ENCODE measurements at places on chromosomes 13 and 19.

DNA sequence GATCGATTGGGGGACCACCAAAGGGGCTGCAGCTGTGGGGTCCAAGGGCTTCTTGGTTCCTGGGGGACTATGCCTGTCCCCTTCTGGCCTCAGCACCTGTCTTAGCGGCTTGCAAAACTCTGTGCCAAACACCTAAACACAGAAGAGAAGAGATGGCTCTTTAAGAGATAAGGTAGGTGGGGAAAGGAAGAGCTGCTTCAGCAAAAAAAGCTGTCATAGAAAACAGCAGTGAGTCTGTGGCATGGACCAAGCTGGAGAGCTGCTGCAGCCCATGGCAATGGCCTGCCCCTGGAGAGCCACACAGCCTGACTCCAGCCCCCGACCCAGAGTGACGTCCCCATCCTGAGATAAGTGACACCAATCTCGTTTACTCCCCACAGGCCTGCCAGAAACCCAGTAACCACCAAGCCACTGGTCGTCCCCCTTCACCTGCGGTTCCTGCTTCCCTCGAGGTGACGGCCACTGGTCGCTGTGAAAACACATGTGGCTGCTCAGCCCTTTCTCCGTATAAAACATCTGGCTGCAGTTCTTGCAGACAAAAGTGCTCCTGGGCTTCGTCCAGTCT is 25.0 kb upstream of the NAPA start:
- H3K4me1 ChIP-seq = peaks cover 19% of the 10 kb centered on the region
- H3K27ac ChIP-seq = no peak overlapping the region
- DNase-seq = peak; percentile 30
- no peaks in the 10 kb centered on the region for H3K36me3 ChIP-seq
- H3K4me3 ChIP-seq = no peak overlapping the region

DNA sequence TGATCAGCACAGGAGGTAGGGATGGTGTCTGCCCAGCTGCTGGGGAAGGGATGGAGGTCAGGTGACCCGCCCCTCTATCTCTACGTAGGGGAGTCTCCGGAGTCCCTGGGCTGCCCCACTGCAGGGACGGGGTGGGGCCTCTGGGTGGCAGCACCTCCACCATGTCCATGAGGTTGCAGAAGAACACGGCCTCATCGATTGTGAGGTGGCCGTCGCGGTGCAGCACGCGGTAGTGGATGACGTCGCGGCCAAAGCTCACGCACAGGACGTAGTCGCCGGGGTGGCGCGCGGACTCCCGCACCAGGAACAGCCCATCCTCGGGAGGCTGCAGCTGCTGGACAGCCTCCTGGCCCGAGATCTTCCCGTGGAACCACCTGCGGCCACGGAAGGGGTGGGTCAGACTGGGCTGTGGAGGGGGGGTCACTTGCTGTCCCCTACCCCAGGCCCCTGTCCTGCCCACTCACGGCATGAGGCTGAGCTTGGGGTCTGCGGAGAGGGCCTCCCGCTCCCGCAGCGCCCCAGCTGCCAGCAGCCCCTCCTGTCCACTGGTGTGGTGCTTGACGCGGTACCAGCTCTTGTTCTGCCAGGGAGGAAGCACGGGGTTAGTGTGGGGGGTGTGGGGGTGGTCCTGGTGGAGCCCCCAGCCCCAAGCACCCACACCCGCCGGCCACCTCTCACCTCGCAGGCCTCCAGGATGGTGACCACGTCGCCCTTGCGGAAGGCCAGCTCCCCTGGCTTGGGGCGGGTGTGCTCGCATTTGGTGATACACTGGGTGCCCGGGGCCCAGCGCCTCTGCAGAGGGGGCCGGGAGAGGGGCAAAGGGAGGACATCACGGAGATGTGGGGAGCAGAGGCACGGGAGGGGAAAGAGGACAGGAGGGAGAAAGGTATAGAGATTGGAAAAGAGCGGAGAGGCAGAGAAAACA is 2.3 kb downstream of the MATK start:
- H3K4me3 ChIP-seq = peak overlapping the region; percentile 84
- peaks cover 33% of the 10 kb centered on the region for H3K36me3 ChIP-seq
- H3K27me3 ChIP-seq = no peaks in the 10 kb centered on the region
- peaks cover 8% of the 10 kb centered on the region for H3K4me1 ChIP-seq
- peak overlapping the region; percentile 55 for H3K27ac ChIP-seq
- peak; percentile 71 for DNase-seq

- no peaks in the 10 kb centered on the region for H3K36me3 ChIP-seq
- H3K4me1 ChIP-seq = peaks cover 7% of the 10 kb centered on the region
- no peak overlapping the region for H3K27ac ChIP-seq
- DNase-seq = no peak
- H3K4me3 ChIP-seq = no peak overlapping the region
Measured at GRCh38 chr13:24660023-24660741, 20.0 kb upstream of the ATP12A start.

DNA sequence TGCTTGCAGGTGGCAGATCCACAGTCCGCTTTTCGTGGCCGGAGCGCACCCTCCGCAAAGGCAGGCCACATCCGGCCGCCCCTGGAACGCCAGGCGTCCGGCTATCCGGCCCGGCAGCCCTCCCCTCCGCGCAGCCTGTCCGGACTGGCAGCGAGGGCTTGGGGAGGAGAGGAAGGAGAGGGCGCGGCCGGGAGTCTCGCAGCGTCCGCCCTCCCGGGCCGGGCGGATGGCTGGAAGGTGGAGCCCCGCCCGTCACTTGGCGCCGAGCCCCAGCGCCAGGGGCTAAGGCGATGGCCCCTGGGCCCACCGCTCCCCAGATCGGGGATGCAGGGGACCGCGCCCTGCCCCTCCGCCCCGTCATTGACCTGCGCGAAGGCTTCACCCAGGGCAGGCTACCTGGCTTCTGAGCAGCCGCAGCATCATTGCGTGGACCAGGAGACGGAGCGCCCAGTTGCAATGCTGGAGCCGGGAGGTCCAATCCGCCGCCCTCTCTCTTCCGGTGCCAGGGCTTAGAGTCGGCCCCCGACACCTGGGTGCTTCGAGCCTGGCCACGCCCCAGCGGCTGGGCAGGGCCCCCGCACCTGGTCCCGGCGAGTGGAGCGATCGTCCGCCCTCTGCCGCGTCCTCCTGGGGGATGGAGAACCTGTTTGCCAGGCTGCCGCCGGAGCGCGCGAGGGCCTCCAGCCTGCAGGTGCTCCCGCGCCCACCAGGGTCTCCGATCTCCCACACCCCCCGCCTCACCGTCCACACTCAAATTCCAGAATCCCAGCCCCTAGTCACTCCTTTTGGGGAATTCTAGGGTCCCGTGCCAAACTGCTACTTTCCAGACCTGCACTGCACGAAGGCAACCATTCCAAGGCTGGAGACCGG is at the start of gene FUT1:
TSS of gene FUT1 (minus strand) at position 146 of the 870 bp plus-strand sequence. CDS start 1,360 bp downstream, outside the sequence.
- no peaks in the 10 kb centered on the region for H3K36me3 ChIP-seq
- H3K4me1 ChIP-seq = peaks cover 9% of the 10 kb centered on the region
- peaks cover 28% of the 10 kb centered on the region for H3K27me3 ChIP-seq
- H3K4me3 ChIP-seq = peak within 1 kb of the TSS; percentile 42
- H3K27ac ChIP-seq = no peak within 1 kb of the TSS
- DNase-seq = peak; percentile 61

DNA sequence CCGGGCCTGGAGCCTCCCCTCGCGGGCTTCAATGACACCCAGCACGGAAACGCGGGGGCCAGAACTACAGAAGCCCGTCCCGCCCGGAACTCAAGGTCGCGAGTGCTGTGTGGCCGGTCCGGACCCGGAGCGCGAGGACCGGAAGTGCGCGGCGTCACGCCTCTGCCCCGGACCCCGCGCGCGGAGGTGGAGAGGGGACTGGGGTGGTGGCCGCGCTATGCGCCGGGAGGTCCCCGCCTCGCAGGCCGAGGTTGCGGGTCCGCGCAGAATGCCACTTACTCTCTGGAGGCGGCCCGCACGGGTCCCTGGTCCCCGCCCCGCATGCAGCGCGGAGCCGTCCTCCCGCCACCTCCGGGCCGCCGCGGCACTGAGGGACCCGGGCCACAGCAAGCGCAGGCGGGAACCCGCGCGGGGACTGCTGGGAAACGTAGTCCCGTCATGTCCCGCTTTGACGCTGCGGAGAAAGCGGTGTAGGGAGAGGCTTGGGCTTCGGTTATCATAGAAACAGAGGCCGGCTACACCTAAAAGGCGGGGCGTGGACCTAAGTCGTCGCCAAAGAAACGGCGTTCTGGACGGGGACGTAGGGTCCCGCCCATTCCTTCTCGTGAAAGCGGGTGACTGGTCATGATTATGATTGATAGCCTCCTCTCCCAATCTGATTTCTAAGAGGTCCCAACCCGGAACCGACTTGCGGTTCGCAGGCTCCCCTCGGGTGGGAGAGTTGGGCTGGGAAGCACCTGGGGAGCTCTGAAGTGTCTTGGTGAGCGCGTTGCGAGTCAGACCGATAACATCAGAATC is at the start of gene ZNF837:
TSS of gene ZNF837 (minus strand) at position 369 of the 798 bp plus-strand sequence. CDS start 11,698 bp downstream, outside the sequence.
- peak within 1 kb of the TSS; percentile 83 for H3K4me3 ChIP-seq
- DNase-seq = peak; percentile 99
- peak within 1 kb of the TSS; percentile 87 for H3K27ac ChIP-seq
- H3K36me3 ChIP-seq = no peaks in the 10 kb centered on the region
- H3K4me1 ChIP-seq = peaks cover 20% of the 10 kb centered on the region

GRCh38 chr13:30235216-30235615 is 72.1 kb downstream of the KATNAL1 start:
- no peak overlapping the region for H3K27ac ChIP-seq
- DNase-seq = no peak
- peaks cover 2% of the 10 kb centered on the region for H3K36me3 ChIP-seq
- no peaks in the 10 kb centered on the region for H3K4me1 ChIP-seq

DNA sequence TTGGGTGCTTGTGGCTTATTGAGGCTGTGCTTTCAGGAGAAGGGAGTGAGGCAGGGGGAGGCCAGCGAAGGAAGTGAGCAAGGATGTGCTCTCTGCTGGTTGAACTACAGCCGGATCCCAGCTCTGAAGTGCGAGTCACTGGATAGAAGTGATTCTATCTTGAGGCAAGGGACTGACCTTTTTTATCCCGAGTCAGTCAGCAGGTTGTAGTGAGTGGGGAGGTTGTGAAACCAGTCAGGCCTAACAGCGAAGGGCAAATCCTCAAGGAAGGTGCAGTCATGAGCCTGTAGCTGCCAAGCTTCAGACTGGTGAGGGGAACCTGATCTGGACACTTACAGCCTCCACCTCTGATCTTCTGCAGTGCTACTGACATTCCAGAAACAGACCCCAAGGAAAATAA is 18.6 kb downstream of the SCEL start:
- H3K36me3 ChIP-seq = no peaks in the 10 kb centered on the region
- H3K27me3 ChIP-seq = peaks cover 2% of the 10 kb centered on the region
- no peak overlapping the region for H3K4me3 ChIP-seq
- no peak overlapping the region for H3K27ac ChIP-seq
- DNase-seq = no peak

GRCh38 chr13:50693727-50694126 is 149.8 kb downstream of the DLEU7 start:
- no peaks in the 10 kb centered on the region for H3K4me1 ChIP-seq
- H3K4me3 ChIP-seq = no peak overlapping the region
- no peaks in the 10 kb centered on the region for H3K27me3 ChIP-seq
- H3K36me3 ChIP-seq = no peaks in the 10 kb centered on the region

DNA sequence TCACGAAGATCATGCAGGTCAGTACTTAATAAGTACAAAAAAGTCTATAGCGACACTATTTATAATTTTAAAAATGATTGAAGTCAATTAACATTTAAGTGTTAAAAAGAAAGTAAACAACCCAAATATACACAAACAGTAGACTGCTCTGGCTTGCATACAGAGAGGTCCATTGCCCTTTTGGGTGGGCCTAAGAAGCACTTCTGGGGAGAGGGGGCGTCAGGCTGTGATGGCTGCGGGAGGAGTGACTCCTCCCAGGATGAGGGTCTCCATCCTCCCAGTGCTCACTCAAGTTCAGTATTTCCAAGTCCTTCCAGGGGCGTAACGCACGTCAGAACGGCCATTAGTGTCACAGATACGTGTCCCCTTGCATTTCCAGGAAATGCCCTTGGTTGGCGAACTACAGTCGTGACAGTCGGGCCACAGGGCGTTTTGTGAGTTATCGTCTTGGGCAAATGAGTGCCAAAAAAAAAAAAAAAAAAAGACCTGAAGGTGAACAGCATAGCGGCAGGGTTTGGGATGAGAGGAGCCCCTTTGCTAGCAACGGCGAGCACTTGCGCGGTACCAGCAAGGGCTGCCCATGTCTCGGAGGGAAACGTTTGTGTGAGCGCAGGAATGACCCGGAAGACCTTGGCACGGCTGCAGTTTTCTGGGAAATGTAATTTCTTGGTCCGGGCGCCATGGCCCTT is at the start of gene SCGB2B2:
TSS of gene SCGB2B2 (minus strand) at position 463 of the 689 bp plus-strand sequence. CDS start 82,596 bp downstream, outside the sequence.
- peaks cover 34% of the 10 kb centered on the region for H3K4me1 ChIP-seq
- peaks cover 1% of the 10 kb centered on the region for H3K27me3 ChIP-seq
- DNase-seq = peak; percentile 77

DNA sequence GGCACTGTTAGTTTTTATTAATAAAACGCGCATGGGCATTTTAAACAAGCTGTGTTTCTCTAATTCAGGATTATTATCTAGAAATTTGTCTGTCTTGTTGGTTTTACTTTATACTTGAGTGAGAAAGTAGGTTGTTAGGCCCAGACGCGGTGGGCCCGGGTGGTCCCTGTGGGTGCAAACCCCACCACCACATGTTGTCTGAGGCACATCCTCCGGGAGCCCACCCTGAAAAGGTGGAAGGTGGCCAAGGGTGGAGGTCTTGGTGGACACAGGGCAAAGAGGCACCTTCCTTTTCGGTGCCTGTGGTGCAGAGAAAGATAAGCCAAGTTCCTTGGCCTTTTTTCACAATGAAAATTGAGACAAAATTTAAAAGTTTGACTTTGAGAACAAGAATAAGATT is 16.6 kb downstream of the ATP4B start:
- no peak overlapping the region for H3K27ac ChIP-seq
- no peak for DNase-seq
- no peak overlapping the region for H3K4me3 ChIP-seq
- H3K4me1 ChIP-seq = peaks cover 2% of the 10 kb centered on the region

GRCh38 chr13:74306496-74306895 is 172.3 kb upstream of the KLF12 start:
- H3K4me1 ChIP-seq = peaks cover 11% of the 10 kb centered on the region
- no peak overlapping the region for H3K27ac ChIP-seq
- no peak overlapping the region for H3K4me3 ChIP-seq
- H3K27me3 ChIP-seq = no peaks in the 10 kb centered on the region
- DNase-seq = no peak

GRCh38 chr13:43094901-43095300 is 71.5 kb downstream of the DNAJC15 start:
- H3K4me1 ChIP-seq = peaks cover 11% of the 10 kb centered on the region
- DNase-seq = no peak
- H3K36me3 ChIP-seq = peaks cover 11% of the 10 kb centered on the region

GRCh38 chr19:47511128-47511517 is 3.7 kb downstream of the NAPA start:
- peaks cover 3% of the 10 kb centered on the region for H3K36me3 ChIP-seq
- no peak for DNase-seq
- no peak overlapping the region for H3K4me3 ChIP-seq
- peaks cover 53% of the 10 kb centered on the region for H3K4me1 ChIP-seq
- H3K27me3 ChIP-seq = no peaks in the 10 kb centered on the region

- no peak overlapping the region for H3K4me3 ChIP-seq
- no peak for DNase-seq
- H3K36me3 ChIP-seq = no peaks in the 10 kb centered on the region
Measured at GRCh38 chr19:32824916-32825608, 44.5 kb downstream of the SLC7A9 start.

GRCh38 chr19:48415395-48415794 is 21.9 kb downstream of the GRIN2D start:
- H3K27me3 ChIP-seq = peaks cover 15% of the 10 kb centered on the region
- DNase-seq = peak; percentile 85
- H3K4me3 ChIP-seq = no peak overlapping the region
- no peak overlapping the region for H3K27ac ChIP-seq

Measured in activated CD8-positive, alpha-beta T cell treated with anti-CD3 and anti-CD28 coated beads for 36 hours (primary cell).